ENCODE measurements at places on chromosomes 4 and X.

DNA sequence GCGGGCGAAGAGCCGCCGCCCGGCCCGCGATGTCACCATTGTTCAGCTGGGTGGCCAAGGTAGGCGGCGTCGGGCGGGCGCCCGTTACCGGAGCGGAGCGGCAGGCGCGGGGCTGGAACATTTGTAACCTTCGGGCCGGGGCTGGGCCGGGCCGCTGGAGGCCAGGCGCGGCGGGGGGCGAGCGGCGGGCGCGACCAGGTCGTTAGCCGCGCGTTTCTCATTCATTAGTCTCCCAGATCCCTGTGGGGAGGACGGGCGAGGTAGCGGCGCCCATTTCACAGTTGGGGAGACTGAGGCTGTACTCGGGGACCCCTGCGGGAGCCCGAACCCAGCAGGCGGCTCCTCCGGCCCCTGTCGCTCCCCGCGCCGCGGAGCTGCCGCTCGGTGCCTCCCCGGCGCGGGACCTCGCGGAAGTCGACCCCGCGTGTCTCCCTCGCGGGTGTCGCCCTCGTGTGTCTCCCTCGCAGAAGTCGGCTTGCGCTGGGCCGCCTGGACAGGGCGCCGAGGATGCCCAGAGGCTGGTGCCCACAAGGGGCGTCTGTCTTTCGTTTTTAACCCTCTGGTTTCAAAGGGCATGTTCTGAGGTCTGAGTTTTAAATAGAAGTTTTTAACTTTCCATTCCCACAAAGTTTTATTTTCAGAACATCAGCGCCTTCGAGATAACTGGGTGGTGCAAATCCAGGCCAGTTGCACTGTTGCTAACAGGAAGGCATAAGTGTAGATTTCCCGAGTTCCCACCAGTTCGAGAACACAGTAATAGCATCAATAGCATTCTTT, 17.5 kb downstream of the PTTG2 start:
- no peaks in the 10 kb centered on the region for H3K27me3 ChIP-seq
- DNase-seq = peak; percentile 84
- H3K4me1 ChIP-seq = peaks cover 14% of the 10 kb centered on the region
- H3K27ac ChIP-seq = no peak overlapping the region

DNA sequence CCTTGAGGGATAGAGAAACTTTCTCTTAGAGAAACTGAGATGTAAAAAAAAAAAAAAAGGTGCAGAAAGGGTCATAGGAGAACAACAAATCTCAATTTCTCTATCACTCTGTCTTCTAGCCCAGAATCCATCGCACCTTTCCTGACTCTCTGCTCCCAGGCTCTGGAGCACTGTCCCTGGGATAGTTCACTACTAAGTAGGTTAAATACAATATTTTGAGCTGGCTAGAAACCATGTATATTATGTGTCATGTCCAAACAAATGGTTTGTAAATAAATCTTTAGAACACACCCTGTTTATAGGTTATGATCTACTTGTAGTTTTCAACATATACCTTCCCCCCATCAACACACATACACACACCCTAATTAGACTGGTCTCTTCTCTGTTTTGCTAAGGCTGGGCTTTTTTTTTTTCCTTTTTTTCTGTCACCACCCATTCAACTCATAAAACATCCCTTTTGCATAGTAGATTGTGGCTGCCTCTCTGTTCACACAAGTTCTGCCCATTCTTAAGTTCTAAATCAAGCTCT, 124.4 kb downstream of the KLHL13 start:
- no peaks in the 10 kb centered on the region for H3K27me3 ChIP-seq
- no peak for DNase-seq
- H3K36me3 ChIP-seq = no peaks in the 10 kb centered on the region

- 0 out of 2 replicates have a peak, but pooled peaks cover 5% of the 10 kb centered on the region for H3K4me1 ChIP-seq
- H3K27ac ChIP-seq = no peak overlapping the region
- H3K36me3 ChIP-seq = no peaks in the 10 kb centered on the region
Measured at GRCh38 chrX:46553935-46554334, 8.7 kb upstream of the ZNF674 start.

DNA sequence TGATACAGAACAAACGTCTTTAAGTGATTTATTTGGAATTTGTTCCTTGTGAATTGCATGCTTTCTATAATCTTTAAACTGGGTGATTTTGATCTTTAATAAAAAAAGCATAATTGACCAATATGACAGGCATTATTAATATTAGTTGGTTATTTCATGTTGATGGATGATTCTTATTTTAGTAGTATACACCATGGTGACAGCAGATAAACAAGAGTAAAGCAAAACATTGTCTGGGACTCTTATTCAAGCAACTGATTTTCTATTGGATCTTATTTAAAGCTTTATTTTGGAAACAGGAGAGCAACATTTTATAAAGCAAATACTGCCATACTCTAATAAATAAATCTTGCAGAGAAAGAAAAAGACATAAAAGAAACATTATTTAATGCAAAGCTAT, 591.4 kb upstream of the GNPDA2 start:
- no peak overlapping the region for H3K27ac ChIP-seq
- H3K36me3 ChIP-seq = no peaks in the 10 kb centered on the region
- no peaks in the 10 kb centered on the region for H3K4me1 ChIP-seq
- H3K4me3 ChIP-seq = no peak overlapping the region

DNA sequence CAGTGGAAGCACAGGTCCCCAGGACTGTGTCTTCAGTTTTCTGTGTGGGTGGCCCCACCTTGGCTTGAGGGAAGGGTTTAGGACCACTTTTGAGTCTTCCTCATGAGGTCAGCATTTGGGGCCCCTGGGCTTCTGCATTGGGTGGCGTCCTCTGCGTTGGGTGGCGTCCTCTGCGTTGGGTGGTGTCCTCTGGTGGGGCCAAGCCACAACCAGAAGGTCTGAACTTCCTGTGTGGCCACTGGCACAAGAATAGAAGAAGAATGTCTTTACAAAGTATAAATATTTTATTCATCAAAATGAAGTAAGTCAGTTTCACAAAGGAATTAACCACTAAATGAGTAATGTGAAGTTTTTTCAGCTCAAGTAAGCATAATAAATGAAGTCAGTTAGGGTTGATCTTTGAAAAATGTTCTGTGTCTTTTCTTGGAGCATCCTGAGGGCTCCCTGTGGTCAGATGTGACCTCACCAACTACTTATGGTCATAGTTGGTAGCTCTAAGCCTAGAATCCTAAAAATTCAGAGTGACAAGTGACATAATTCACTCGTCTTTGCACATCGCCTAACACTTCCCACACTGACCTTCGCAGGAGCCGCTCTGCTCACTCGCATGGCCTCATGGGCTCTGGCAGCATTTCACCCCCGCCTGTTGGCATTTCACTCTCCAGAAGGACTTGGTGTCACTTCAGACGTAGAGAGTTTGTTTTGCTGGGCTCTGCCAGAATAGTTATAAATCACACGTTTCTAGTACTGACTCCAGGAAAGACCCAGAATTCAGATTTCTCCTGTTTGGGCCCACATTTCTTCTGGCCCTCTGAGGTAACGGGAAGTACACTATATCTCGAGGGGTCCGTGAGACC, 39.0 kb upstream of the HGFAC start:
- peak; percentile 88 for DNase-seq
- peaks cover 14% of the 10 kb centered on the region for H3K4me1 ChIP-seq
- H3K36me3 ChIP-seq = no peaks in the 10 kb centered on the region
- peak overlapping the region; percentile 89 for H3K27ac ChIP-seq
- no peak overlapping the region for H3K4me3 ChIP-seq
- no peaks in the 10 kb centered on the region for H3K27me3 ChIP-seq

- no peaks in the 10 kb centered on the region for H3K36me3 ChIP-seq
- no peak overlapping the region for H3K27ac ChIP-seq
- no peak for DNase-seq
- H3K27me3 ChIP-seq = peaks cover 14% of the 10 kb centered on the region
- no peaks in the 10 kb centered on the region for H3K4me1 ChIP-seq
Measured at GRCh38 chr4:174505892-174506291, 16.4 kb downstream of the HPGD start.

DNA sequence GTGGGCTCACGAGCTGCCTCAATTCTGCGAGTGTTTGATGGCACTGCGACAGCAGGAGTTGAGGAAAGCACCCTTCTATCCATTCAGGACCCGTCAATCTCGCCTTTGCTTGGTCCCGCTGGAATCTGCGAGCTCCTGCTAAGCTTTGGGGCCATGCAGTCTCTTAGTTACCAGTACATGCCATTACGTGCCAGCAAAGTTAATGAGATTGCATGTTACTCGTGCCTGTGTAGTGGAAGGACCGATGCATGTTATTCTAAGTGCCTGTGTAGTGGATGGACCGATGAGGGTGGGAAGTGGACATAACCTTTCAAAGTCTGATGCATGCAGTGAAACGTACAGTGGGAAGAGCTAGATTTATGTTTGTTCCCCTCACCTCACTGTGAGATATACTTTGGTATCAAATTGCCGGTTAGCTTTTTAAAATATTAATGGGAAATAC, 569 bp downstream of the RPS3A start:
- peaks cover 18% of the 10 kb centered on the region for H3K4me1 ChIP-seq
- peak; percentile 67 for DNase-seq
- peaks cover 41% of the 10 kb centered on the region for H3K36me3 ChIP-seq
- peak overlapping the region; percentile 86 for H3K27ac ChIP-seq
- no peaks in the 10 kb centered on the region for H3K27me3 ChIP-seq
- peak overlapping the region; percentile 96 for H3K4me3 ChIP-seq

GRCh38 chrX:108160309-108160708, 68.7 kb downstream of the ATG4A start:
- H3K4me3 ChIP-seq = no peak overlapping the region
- H3K27ac ChIP-seq = no peak overlapping the region
- H3K36me3 ChIP-seq = no peaks in the 10 kb centered on the region
- H3K4me1 ChIP-seq = no peaks in the 10 kb centered on the region

GRCh38 chr4:150572704-150573504, 9.0 kb upstream of the MAB21L2 start:
- 0 out of 2 replicates have a peak overlapping the region, but pooled peaks have one; percentile 2 for H3K27ac ChIP-seq
- no peaks in the 10 kb centered on the region for H3K36me3 ChIP-seq
- peaks cover 21% of the 10 kb centered on the region for H3K4me1 ChIP-seq
- no peaks in the 10 kb centered on the region for H3K27me3 ChIP-seq
- no peak for DNase-seq

DNA sequence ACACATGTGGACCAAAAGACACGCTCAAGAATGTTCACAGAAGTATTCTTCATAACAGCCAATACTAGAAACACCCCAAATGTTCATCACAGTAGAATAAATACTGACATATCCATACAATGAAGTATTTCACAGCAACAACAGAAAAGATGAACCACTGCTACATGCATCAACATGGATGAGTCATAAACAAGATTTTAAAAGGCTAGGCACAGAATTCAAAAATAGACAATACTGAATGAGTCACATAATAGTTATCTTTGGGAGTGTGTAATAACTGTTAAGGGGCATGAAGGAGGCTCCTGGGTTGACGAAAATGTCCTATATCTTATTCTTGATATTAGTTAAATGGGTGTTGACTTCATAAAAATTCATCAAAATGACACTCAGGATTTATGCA, 43.5 kb downstream of the CLOCK start:
- H3K4me1 ChIP-seq = peaks cover 20% of the 10 kb centered on the region
- H3K4me3 ChIP-seq = 0 out of 2 replicates have a peak overlapping the region, but pooled peaks have one; percentile 10
- H3K27ac ChIP-seq = peak overlapping the region; percentile 78
- DNase-seq = peak; percentile 86

DNA sequence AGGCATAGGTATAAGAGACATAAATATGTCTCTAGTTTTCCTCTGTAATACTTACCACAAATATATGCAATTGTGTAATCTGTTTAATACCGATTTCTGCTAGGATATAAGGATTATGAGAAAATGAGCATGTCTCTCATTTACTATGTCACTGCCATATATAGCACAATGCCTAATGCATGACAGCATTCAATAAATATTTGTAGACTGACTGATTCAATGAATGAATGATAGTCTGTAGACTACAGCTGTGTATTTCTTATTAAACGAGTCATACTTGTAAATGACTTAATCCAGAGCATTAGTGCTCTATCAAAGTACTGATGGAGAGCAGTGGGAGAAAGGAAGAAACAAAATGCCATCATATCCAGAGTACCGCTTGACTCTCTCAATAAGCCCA, 175.6 kb downstream of the PPP3CA start:
- no peak overlapping the region for H3K4me3 ChIP-seq
- H3K4me1 ChIP-seq = peaks cover 21% of the 10 kb centered on the region
- H3K36me3 ChIP-seq = no peaks in the 10 kb centered on the region
- peak; percentile 59 for DNase-seq

GRCh38 chr4:7461230-7461629, 26.5 kb upstream of the PSAPL1 start:
- no peaks in the 10 kb centered on the region for H3K36me3 ChIP-seq
- H3K4me1 ChIP-seq = no peaks in the 10 kb centered on the region
- no peak overlapping the region for H3K4me3 ChIP-seq
- no peak overlapping the region for H3K27ac ChIP-seq
- H3K27me3 ChIP-seq = no peaks in the 10 kb centered on the region

- H3K27me3 ChIP-seq = no peaks in the 10 kb centered on the region
- H3K4me3 ChIP-seq = no peak overlapping the region
- peak overlapping the region; percentile 75 for H3K27ac ChIP-seq
- H3K4me1 ChIP-seq = peaks cover 57% of the 10 kb centered on the region
- DNase-seq = peak; percentile 92
Measured at GRCh38 chr4:140095694-140096482, 58.1 kb downstream of the MAML3 start.

DNA sequence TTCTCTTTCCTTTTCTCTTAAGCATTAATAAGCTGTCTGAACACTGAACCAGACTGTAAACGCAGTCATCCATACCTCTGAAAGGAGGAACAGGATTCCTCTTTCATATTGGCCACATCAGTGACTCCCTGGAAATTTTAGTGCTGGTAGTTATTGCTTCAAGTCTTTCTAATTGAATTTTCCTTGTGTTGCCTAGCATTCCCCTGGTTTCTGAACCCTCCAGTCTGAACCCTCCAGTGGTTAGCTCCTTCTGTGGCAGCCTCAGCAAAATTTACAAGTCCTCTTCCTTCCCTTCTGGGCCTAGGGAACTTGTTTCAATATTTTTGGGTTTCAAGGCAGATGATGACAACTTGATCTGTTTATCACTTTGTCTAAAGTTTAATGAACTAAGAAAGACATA, 7.9 kb downstream of the SPARCL1 start:
- DNase-seq = no peak
- no peaks in the 10 kb centered on the region for H3K27me3 ChIP-seq
- no peak overlapping the region for H3K27ac ChIP-seq
- peaks cover 10% of the 10 kb centered on the region for H3K4me1 ChIP-seq
- no peak overlapping the region for H3K4me3 ChIP-seq

DNA sequence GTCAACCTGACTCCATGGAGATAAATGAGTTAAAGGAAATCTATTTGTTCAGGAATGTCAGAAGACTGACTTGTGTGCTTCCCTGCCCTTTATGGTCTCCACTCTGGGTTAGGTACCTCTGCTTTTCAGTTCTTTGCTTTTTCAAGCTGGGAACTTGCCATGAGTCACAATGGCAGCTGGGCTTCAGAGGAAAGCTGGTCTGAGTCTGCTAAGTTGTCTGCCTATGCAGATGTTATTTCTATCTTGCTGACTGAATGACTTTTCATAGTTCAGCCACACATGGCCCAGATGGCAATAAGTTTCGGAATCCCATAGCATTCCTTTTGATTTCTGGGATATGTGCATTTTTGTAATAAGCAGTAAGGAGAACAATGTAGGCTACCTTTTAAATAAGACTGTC, 337.9 kb upstream of the FGF13 start:
- DNase-seq = peak; percentile 15
- no peaks in the 10 kb centered on the region for H3K36me3 ChIP-seq
- H3K27ac ChIP-seq = no peak overlapping the region
- no peaks in the 10 kb centered on the region for H3K4me1 ChIP-seq
- H3K4me3 ChIP-seq = no peak overlapping the region

GRCh38 chr4:139607502-139608060, 51.6 kb upstream of the SETD7 start:
- no peak overlapping the region for H3K4me3 ChIP-seq
- peak; percentile 26 for DNase-seq
- H3K36me3 ChIP-seq = no peaks in the 10 kb centered on the region

GRCh38 chr4:81454499-81454898, 17.2 kb downstream of the RASGEF1B start:
- peaks cover 3% of the 10 kb centered on the region for H3K27me3 ChIP-seq
- no peaks in the 10 kb centered on the region for H3K4me1 ChIP-seq
- H3K4me3 ChIP-seq = no peak overlapping the region
- H3K27ac ChIP-seq = no peak overlapping the region

Measured in GM23248 (cell line).